ENCODE measurements at places on chromosomes 16 and 17. TPM values are rescaled to one million over a fixed set of nuclear protein-coding genes. Genes with fewer than 3 reads are reported as not detected.

Gene DYNLRB2
- total RNA-seq, result not detected

Gene ETV4
- total RNA-seq, result 8.3 TPM

Gene EPX
- not detected for total RNA-seq

Gene CD300LF
- total RNA-seq, result not detected

DNA sequence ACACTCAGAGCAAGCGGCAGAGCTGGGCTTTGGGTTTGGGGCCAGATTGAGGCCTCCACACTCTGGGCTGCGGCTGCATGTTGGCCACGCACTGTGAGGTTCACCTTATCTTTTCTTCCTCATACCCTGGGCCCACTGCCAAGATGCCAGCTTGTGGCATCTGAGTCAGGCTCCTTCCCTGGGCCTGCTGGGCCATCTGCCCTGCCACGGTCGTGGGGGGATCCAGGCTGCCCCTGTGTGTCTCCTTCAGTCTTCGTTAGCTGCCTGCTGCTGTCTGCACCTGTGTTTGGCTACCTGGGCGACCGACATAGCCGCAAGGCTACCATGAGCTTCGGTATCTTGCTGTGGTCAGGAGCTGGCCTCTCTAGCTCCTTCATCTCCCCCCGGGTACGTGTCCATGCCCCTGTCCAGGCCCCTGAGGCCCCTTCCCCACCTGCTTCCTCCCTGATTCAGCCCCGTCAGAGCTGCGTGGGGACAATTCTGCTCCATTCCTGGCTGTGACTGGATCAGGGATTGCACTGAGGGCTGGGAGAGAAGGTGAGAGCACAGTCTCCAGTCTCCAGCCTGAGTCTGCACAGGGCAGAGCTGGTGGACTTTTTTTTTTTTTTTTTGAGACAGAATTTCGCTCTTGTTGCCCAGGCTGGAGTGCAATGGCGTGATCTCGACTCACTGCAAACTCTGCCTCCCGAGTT lies 11.2 kb downstream of the SPNS3 start:
- DNase-seq, result no peak

DNA sequence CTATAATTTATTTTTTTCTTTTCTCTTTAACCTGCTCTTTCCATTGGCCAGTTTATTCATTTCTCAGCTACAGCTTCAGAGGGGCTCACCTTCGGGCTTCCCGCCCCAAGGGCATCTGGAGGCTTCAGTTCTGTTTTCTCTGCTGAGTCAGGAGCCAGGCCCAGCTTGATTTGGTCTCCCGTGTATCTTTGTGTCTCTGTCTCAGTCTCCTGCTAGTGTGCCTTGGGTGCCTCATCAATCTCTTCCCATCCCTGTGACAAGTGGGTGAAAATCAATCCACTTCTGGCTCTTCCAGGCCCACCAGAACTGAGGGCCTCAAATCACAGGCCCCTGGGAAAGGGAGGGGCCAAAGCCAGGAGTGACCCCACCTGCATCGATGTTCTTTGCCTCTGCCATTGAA lies 72.1 kb downstream of the CCDC182 start:
- DNase-seq, result no peak

DNA sequence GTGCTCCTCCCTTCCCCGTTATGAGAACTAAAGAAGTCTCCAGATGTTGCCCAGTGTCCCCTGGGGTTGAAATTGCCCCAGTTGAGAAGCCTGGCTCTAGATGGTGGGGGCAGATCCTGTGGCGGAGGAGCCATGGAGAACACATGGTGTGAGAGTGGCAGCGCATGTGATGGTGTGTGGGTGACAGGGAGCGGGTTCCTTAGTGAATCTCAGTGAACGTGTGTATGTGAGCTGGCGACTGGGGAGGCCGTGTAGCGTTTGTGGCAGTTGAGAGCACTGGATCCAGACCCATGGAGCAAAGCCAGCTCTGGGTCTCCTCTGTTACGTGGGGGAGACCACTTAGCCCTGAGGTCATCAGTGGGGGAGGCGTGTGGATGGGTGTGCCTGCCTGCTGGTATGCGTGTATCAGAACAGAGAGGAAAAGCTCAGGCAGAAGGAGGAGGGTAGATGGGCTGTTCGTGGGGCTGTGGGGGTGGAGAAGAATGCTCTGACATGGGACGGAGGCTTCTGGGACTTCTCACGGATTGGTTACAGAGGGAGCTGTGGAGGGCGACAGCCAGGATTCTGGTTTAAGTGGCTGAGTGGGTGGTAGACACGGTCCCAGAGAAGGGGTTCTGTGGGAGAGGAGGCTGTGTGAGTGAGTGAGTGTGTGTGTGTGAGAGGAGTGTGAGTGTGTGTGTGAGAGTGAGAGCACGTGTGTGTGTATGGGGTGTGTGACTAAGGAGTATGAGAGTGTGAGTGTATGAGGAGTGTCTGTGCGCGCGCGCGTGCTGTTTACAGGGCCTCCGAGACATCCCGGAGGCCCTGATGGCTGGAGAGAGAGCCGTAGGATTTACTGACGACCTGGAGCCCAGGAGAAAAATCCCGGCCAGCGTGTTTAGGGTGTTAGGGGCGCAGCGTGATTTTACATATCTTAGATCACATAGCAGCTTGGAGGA lies 193.8 kb downstream of the SNX29 start:
- DNase-seq, result no peak

GRCh38 chr17:63634163-63634562 lies 11.9 kb downstream of the MAP3K3 start:
- no peak for DNase-seq

All from Panc1 (cell line).